ENCODE measurements at places on chromosomes 13 and 19. TPM values are rescaled to one million over a fixed set of nuclear protein-coding genes. Genes with fewer than 3 reads are reported as not detected.

Gene SLC15A1
- 732 TPM for total RNA-seq

Gene UBE2M
- 10.2 TPM for total RNA-seq

Gene LGALS14
- not detected for total RNA-seq

Gene TOMM40
- 37.0 TPM for total RNA-seq

Gene EPS8L1
- 18.3 TPM for total RNA-seq

Gene ATF5
- 3.3 TPM for total RNA-seq

Gene CLDND2
- total RNA-seq, result not detected

Gene TEX26
- total RNA-seq, result not detected

Gene GPC6
- total RNA-seq, result 13.2 TPM

Gene LAIR1
- total RNA-seq, result 12.7 TPM

- no peak for DNase-seq
Measured at GRCh38 chr19:14580623-14581237, 2.2 kb upstream of the CLEC17A start.

DNA sequence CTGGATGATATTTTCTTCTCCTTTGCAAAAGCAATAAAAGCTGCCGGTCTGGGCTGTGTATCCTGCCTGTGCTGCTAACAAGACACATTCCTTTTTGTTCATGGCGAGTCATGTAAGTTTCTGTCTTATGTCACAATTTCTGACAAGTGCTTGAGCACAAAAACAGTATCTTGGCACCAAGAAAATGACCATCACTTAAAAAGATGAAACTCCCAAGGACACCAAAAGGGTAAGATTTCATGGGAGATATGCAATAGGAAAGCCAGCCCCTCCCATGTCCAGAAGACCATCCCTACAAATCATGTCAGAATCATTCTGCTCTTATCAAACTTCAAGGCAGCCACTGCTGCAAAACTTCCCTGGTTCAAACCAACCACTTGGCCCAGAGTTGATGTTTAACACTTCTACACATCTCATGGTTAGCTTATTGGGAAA, 375.4 kb upstream of the ZNF507 start:
- DNase-seq, result no peak

DNA sequence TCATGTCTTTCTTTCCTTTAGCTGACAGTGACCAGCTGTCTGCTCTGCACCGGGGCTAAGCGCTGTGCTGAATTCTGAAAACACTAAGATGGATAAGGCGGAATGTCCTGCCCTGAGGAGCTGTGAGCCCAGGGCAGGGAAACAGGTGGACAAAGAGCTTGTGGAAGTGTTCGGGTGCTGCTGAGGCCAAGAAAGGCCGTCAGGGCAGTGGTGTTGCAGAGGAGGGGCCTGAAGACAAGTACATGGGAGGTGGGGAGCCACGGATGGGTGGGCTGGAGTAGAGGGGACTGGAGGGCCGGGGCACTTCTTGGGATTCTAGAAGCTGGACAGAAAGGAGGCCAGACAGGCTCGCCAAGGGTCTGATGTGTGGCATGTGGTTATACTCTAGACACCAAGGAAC, 66.2 kb upstream of the GPR183 start:
- peak; percentile 44 for DNase-seq

GRCh38 chr19:3969435-3970312, 1.2 kb downstream of the DAPK3 start:
- no peak for DNase-seq

- no peak for DNase-seq
Measured at GRCh38 chr13:104253063-104253680, 1187.0 kb upstream of the SLC10A2 start.

DNA sequence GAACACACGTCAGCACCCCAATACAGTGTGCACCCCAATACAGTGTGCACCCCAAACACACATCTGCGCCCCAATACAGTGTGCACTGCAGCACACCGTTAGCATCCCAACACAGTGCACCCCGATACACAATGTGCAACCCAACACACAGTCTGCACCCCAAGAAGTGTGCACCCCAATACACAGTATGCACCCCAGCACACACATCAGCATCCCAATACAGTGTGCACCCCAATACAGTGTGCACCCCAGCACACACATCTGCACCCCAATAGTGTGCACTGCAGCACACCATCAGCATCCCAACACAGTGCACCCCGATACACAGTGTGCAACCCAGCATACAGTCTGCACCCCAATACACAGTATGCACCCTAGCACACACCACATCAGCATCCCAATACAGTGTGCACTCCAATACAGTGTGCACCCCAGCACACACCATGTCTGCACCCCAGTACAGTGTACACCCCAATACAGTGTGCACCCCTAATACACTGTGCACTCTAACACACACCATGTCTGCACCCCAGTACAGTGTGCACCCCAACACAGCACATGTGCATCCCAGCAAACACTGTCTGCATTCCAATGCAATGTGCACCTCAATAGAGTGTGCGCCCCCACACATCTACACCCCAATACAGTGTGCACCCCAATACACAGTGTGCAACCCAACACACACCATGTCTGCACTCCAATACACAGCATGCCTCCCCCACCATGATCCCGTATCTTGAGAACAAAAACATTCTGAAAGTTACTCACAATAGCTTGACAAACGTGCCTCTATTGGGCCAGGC, 855 bp upstream of the CARS2 start:
- DNase-seq, result no peak

GRCh38 chr19:4139614-4140236, 13.7 kb upstream of the CREB3L3 start:
- DNase-seq, result peak; percentile 94

GRCh38 chr19:56956503-56957226, 116.1 kb upstream of the PEG3 start:
- DNase-seq, result no peak

DNA sequence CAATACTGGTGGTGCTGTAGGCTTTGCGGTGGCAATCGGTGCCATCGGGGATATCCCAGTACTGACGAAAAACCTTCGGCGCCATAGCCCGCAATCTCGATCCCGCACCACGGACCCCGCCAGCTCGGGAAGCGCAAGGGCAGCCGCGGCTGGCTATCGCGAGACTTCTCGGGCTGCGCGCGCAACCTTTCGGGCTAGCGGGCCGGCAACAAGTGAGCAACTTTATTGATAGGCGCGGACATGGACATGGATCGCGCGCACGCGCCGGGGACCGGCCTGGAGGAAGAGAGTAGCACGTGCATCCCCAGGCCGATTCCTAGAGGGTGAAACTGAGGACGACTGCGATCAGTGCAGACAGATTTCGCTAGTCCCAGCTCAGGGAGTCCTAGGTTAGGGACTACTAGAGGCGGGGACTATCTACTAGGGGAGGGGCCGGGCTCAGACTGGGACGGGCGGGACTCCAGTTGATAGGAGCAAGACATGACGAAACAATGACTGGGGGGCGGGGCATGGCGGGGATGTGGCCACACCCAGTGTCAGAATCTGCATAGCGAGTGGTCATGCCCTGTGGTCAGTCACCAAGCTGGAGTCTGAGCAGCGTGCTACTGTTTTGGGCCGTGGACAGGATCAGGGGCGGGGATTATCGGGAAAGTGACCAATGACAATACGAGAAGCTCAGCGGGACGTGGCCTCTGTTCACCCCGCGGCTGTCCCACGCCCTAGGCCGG, at the start of gene NDUFA11:
TSS of gene NDUFA11 (minus strand) at position 167 of the 728 bp plus-strand sequence. CDS start at position 85, 82 bp downstream.
- peak; percentile 99 for DNase-seq

- DNase-seq, result no peak
Measured at GRCh38 chr13:86906127-86906874, 764.9 kb upstream of the SLITRK5 start.

Measured in Peyer's patch (tissue), 4 donors.